Tibial artery (tissue), 4 donors: ENCODE measurements at places on chromosomes 7 and 10.

DNA sequence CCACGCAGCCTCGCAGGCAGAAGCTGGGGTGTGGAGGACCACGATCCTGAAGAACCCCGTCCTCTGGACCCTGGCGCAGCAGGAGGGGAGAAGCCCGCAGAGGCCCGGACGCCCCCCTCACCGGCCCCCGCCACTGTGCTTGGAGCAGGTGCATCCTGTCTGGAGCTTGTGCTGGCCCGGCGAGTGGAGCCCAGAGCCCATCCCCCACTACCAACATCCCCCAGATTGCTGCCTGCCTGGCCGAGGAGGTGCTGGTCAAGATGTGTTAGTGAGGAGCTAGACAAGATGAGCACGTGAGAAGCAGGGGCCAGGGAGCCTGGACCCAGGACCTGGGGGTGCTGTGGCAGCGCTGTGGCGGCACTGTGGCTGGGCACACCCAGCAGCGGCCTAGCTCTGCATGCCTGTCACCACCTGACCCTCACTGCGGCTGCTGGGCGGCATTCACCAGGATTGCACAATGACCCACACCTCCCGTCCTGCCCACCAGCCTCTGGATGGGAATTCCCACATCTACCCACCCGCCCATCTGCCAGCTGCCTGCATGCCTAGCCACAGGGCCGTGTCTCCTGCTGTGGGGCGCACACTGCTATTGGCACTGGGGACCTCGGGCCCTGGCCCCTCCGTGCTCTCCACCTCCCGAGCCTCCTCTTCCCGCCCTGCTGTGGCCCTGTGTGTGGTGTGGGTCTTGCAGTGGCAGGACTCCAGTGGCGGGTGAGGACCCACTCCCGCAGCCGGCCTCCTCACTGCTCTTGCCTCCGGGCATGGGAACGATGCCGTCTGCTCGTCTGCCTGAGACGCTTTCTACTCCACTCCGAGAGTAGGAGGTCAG, 11.8 kb downstream of the GPR146 start:
- no peak for DNase-seq

- no peak for DNase-seq
These were observed 420.8 kb upstream of the AUTS2 start for GRCh38 chr7:69177461-69177861.

- no peak for DNase-seq
These were observed 19.1 kb upstream of the PCGF5 start for GRCh38 chr10:91201213-91201996.

DNA sequence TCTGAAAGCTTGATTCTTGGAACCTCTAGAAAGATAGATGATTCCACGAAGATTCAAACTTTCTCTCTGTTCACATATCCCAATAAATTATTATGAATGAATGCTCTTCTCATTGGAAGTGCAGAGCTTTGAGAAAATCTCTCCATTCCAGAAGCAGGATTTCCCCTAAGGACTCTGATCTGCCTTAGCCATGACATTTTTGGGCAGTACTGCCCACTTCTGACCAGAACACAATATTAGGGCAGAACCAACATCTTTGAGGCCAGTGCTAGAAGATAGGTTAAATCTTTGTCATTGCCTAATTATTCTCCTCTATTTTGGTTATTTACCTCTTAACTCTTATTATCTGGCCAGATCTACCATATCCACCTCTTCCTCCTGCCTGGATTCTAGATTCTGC, 49.9 kb downstream of the ARMC3 start:
- DNase-seq: no peak

DNA sequence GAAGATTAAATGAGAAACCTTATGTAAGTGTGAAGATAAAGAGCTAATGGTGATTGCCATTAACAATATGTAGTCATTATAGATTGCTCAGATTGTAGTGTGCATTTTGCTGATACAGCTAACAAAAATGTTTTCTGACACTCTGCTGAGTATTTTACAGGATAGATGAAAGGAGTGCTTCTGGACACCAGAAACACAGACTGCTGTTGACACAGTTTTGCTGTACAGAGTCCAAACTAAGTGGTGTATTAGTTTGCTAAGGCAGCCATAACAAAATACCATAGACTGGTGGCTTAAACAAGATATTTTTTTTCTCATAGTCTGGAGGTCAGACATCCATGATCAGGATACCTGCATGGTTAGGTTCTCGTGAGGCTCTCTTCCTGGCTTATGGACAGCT, 2.2 kb downstream of the SMC3 start:
- no peak for DNase-seq

DNA sequence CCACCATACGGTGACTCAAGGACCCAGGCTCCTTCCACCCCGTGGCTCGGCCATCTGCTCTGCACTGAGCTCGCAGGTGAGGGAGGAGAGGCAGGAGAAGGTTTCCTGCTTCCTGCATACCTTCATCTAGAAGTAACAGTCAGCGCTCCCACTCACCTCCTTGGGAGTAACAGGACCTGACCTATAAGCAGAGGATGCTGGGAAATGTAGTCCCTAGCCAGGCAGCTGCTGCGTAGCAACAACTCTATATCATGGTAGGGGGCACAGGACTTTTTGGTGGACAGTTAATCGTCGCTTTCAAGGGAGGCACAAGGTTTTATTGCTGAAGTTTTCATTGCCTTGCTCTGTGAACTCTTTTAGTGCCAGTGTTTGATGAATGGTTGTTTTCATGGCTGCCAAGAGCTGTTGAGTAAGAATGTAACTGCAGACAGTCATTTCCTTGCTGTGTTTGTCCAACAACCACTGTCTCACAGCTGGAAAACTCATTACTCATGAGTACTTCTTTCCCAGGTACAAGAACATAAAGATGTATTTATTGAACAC, 10.2 kb upstream of the ZFYVE27 start:
- no peak for DNase-seq

- no peak for DNase-seq
These were observed 33.6 kb downstream of the CFAP46 start for GRCh38 chr10:132908621-132909295.

GRCh38 chr7:127342596-127342995, 49.9 kb downstream of the ZNF800 start:
- DNase-seq: no peak

DNA sequence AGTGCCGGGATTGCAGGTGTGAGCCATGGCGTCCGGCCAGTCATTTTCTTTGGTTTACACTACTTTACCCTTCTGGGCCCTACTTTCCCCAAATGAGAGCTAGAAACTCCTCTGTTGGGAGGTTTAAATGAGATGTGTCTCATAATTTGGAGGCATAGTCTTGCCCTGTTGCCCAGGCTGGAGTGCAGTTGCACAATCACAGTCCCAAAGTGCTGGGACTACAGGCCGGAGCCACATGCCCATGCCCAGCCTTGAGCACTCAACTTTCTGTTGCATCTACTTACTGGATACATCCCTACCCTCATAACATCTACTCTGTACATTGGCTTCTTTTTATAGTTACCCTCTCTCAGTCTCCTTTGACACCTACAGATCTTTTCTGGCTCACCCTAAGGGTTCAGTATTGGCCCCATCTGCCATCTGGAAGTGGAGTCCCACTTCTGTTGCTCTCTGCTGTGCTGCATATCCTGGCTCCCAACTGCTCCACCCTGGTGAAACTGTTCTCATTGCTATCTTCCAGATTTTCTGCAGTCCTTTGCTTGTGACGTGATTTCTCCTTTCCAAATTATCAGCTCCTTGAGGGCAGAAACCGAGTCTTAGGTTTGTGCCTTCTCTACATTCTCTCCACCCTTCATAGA, 8.4 kb downstream of the EIF4H start:
- DNase-seq: no peak

DNA sequence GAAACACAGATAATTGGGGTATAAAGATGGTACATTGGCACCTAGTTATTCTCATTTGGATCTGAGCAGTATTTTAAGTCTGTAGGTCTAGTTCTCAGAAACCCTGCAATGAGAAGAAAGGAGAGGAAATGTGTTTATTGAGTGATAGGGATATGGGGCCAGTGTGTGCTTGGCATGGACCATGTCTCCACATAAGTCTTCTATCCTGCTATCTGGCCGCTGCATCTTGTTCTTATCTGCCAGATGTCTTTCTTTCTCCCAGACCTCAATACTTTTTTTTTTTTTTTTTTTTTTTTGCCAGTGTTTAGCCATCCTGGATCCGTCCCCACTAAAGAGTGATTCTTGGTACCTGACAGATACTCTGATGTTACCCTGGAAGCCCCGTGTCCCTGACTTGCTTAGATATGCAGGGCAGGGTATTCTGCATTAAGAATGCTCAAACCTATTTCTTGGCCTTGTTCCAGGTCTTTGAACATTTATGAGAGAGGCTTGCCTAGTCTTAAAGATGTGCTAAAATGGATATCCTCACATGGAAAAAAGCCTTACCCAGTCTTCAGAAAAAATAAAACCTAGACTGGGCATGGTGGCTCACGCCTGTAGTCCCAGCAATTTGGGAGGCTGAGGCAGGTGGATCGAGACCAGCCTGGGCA, 10.0 kb downstream of the MTURN start:
- DNase-seq: no peak

- DNase-seq: no peak
These were observed 7.2 kb downstream of the NFE2L3 start for GRCh38 chr7:26159243-26159642.

- DNase-seq: no peak
These were observed 34.9 kb downstream of the GBX1 start for GRCh38 chr7:151132461-151133205.

GRCh38 chr10:44400541-44400940, 15.6 kb upstream of the CXCL12 start:
- DNase-seq: no peak

- no peak for DNase-seq
These were observed 32.2 kb upstream of the ZFAND2A start for GRCh38 chr7:1192171-1192676.

GRCh38 chr7:129368389-129368986, 65.7 kb upstream of the STRIP2 start:
- no peak for DNase-seq
